ENCODE measurements at places on chromosomes 12 and 14. TPM values are rescaled to one million over a fixed set of nuclear protein-coding genes. Genes with fewer than 3 reads are reported as not detected.

MYO1A gene
- total RNA-seq, result 0.08 TPM

ACSM4 gene
- not detected for total RNA-seq

LPAR5 gene
- total RNA-seq, result 2.0 TPM

FAM181A gene
- total RNA-seq, result not detected

KRT73 gene
- total RNA-seq, result not detected

SLC41A2 gene
- 235 TPM for total RNA-seq

MANSC4 gene
- not detected for total RNA-seq

OASL gene
- 0.89 TPM for total RNA-seq

CTSG gene
- not detected for total RNA-seq

FOXN4 gene
- total RNA-seq, result not detected

CNTN1 gene
- total RNA-seq, result 1.2 TPM

CRIP2 gene
- 10.9 TPM for total RNA-seq

HPD gene
- 31.3 TPM for total RNA-seq

LAG3 gene
- 0.42 TPM for total RNA-seq

SLC24A4 gene
- 0.23 TPM for total RNA-seq

TSPAN8 gene
- 2.5 TPM for total RNA-seq

DPY19L2 gene
- 0.42 TPM for total RNA-seq

LIN7A gene
- total RNA-seq, result 9.7 TPM

BMAL2 gene
- 1.7 TPM for total RNA-seq

OVCH1 gene
- total RNA-seq, result 0.08 TPM

ACOT4 gene
- 2.5 TPM for total RNA-seq
